ENCODE measurements at places on chromosomes 7 and 10. TPM values are rescaled to one million over a fixed set of nuclear protein-coding genes. Genes with fewer than 3 reads are reported as not detected.

GRCh38 chr10:75513292-75513885 is 82.0 kb downstream of the LRMDA start:
- peaks cover 11% of the 10 kb centered on the region for H3K27me3 ChIP-seq
- peaks cover 16% of the 10 kb centered on the region for H3K4me1 ChIP-seq
- H3K27ac ChIP-seq = no peak overlapping the region
- DNase-seq = no peak

DNA sequence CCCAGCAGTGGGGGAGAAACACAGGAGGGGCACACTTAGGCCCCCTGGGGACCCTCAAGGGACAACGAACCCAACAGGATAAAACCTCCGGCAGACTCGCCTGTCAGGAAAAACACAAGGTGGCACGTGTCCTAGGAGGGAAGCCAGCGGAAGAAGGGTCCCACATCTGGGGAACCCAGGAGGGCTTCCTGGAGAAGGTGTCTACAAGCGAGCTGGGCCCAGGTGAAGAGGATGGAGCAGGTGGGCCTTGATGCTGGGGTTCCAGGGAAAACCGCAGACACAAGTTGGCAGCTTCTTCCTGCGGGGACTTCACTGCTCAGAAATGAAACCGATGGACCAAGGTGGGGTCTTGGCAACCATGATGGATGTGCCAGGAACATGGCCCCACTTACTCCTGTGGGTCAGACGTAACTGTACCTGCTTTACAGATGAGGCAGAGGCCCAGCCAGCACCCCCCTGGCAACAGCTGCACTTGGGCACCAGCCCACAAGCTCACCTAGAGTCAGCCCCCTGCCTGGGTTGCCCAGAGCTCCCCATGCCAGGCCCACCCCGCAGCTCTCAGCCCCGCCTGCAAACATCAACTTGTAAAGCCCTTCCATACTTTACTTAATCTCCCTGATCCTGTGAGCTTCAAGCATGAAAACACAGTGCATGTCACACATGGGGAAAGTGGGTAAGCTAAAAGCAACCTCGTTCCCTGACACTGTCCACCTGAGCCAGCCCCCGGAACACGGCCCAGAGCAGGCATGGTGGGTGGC is 225.0 kb downstream of the ELFN1 start:
- no peak overlapping the region for H3K4me3 ChIP-seq
- no peak for DNase-seq

GRCh38 chr10:95597788-95598187 is 36.6 kb upstream of the SORBS1 start:
- no peaks in the 10 kb centered on the region for H3K36me3 ChIP-seq
- peaks cover 21% of the 10 kb centered on the region for H3K27me3 ChIP-seq
- no peaks in the 10 kb centered on the region for H3K4me1 ChIP-seq

CRPPA gene
- total RNA-seq = 1.4 TPM

Measured in activated T-helper 2 cell treated with anti-CD3 and anti-CD28 coated beads, Interferon-gamma antibody, Interleukin-2, Interleukin-4, amounts not matched to agents 10 μg/mL and 5 μg/mL and 100 μg/mL, durations not matched to agents 14 hours and 24 hours and 36 hours (primary cell).